AG09319 (cell line): ENCODE measurements at places on chromosomes 16 and 17.

DNA sequence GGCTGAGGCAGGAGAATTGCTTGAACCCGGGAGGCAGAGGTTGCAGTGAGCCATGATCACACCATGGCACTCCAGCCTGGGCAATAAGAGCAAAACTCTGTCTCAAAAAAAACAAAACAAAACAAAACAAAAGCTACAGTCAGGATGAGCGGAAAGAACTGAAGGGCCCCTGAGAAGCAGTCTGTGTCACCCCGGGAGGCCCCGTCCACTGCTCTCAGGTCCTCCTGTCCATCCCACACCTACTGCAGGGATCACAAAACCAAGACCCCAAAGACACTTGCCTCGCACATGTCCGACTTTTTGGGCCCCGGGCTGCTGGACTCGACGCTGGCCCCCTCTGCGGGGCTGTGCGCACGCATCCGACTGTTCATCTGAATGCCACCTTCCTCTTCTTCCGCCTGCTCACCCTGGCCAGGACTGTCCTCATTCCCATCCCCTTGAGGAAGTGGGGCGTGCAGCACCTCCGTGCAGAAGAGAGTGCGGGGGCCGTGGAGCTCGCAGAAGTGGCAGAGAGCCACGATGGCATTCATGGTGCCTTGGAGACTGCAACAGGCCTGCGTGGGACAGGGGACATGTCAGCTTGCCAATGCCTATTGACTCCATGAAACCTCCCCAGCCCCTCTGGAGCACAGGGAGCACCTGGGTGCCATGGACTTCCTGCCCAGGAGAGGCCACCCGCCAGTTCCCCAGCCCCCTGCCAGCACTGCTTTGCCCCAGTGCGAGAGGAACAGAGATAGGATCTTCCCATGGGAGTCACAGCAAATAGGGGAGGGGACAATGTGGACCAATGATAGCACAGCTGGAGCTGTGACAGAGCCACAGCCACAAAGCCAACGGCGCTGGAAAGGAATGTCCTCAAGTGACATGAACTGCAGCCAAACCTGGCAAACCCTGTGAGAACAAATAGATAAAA lies 9.1 kb downstream of the FLCN start:
- DNase-seq = no peak

GRCh38 chr16:85552980-85553435 lies 60.1 kb upstream of the GSE1 start:
- DNase-seq = no peak

DNA sequence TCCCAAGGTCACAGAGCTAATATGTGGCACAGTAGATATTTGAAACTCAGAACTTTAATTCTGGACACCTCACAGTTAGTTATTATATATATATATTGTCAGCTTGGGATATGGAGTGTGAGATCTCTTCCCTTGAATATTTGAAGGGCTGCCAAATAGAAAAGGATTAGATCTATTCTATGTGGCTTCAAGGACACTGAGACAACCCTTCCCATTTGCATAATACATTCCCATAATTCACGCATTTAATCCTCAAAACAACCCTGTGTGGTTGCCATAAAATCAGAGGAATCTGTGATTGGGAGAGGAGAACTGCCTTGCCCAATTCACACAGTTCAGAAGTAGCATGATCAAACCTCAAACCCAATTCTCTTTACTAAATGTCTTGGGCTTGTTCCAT lies 365.8 kb upstream of the DYNLRB2 start:
- no peak for DNase-seq

GRCh38 chr16:64449506-64449905 lies 672.4 kb downstream of the CDH11 start:
- DNase-seq = no peak

DNA sequence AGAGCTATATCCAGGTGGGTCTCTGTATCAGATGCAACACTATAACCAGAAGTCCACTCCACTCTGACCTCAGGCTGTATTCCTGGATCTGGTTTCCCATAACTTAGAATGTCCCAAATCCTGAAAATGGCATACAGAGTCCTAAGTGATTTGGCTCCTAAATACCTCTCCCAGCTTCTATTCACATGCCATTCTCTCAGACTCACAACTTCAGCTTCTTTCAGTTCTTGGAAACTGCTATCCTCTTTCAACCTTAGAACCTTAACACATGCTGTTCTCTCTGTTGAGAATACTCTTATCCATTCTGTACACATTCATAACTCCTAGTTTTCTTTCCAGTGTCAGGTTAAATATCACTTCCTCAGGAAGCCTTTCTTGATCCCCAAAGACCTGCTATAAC lies 132.0 kb downstream of the BRIP1 start:
- no peak for DNase-seq

GRCh38 chr16:27867122-27868110 lies 196.1 kb downstream of the GSG1L start:
- peak; percentile 23 for DNase-seq

DNA sequence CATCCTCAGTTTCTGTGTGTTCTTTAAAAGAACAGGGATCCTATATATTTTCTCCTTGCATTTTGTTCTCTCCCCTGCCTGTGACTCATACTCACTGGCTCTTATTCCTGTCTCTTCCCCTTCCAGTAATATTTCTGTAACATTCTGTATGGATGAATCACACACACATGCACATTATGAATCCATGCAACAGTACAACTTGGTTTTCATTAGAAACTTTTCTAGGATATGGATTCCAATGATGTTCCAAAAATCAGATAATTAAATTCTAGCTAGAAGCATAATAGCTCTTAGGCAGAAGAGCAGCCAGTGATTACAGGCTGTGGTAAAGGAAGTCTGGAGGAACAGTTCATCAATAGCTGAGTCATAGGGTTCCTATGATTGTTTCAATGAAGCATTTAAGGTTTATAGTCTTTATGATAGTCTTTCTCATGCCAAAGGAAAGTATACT lies 119.6 kb upstream of the PMFBP1 start:
- DNase-seq = peak; percentile 70

DNA sequence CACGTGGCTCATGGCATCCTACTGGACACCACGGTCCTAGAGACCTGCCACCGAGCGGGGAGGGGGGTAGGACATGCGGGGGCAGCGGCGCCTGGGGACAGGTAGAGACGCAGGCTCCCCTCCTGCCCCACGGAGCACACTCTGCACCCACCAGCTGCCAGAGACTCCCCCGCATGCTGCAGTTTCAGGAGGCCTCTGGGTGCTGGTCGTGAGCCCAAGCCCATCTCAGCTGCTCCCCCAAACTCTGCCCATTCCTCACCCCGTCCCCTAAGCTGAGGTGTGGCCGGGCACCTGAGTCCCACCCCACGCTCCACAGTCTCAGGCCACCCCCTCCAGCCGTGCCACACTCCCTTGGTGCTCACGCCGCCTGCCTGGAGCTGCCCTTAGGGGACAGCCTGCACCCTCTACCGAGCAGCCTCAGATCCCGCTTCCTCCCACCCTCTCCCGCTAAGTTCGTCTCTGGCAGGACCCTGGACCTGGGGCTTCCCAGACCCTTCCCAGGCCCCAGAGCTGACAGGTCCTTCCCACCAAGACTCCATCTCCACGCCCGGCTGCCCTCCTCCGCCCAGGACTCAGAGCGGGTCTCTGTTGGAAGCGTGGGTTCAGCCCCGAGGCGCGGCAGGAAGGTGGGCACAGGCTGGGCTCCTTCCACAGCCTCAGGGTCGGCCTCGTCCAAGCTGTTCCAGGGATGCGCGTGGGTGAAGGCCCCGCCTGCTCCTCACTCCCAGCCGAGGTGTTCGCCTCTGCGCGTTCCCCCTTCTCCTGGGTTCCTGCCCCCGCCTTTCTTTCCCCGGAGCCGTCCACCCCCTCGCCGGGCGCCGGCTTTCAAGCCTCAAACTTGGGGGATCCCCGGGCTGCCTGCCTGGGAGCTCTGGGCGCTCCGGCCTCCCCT lies 1.3 kb downstream of the RAB40B start:
- no peak for DNase-seq

DNA sequence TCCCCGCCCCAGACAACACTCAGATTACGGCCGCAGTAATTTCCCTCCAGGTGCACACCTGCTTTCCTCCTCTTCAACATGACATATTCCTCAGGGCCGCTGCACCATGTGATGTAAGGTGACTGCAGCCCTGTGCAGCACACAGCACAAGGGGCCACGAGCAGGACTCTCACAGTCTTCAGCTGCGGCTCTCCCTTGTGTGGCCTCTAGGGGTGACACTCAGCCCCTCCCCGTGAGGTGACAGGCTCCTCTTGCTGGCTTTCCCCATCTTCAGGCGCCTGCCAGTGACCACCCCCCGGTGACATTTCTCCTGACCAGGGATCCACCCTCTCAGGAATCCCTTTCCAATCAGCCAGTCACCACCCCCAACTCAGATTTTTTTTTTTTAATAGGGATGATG lies 31.3 kb upstream of the ABCC3 start:
- DNase-seq = no peak

DNA sequence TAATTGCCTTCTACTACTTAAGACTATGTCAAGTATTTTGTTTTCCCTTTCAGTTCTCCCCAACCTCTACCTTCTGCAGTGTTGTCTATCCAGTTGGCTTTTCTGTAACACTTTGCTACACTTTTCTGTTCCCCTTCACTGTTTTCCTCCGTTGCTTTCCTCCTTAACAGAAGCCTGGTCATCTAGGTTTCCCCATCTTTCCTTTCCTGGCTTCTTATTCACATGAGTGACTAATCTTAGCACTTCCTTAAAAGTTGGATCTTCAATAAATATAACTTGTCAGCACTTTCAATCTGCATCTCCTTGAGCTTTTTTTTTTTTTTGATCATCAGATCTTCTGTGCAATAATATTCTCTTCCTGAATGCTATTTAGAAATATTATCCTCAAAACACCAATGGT lies 2.8 kb upstream of the SLFN11 start:
- DNase-seq = no peak

- no peak for DNase-seq
These were observed 483 bp downstream of the LLGL2 start for GRCh38 chr17:75525806-75526554.

GRCh38 chr16:1993731-1994131 lies 4.0 kb downstream of the SYNGR3 start:
- no peak for DNase-seq

DNA sequence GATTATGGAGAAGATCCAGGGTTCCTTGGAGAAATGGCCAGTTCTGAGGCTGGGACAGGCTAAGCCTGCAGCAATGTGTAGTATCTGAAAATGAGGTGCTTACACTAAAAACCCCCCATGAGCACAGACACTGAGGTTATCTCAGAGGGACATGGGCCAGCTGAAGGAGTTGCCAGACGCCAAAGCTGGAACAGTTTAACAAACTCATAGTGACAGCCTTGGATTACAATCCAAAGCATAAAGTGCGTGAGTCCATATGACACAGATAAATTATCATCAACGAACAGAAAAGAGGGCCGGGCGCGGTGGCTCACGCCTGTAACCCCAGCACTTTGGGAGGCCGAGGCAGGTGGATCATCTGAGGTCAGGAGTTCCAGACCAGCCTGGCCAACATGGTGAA lies 11.2 kb upstream of the CAPN15 start:
- no peak for DNase-seq

DNA sequence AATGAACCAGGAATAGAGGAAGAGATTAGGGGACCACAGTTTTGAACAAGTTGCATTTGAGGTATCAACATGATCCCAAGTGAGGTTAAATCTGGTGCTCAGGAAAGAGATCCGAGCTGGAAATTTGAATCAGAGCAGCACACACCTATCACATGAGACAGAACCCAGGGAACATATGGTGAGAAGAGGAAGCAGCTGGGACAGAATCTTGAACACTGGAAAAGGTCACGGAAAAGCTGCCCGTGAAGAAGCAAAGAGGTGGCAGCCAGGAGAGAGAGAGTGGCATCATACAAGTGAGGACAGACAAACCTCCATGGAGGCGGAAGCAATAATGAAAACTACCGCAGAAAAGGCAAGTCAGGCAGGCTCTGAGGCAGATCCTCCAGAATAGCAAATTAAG lies 36.1 kb downstream of the USP31 start:
- no peak for DNase-seq

- no peak for DNase-seq
These were observed 23.6 kb downstream of the ABCA6 start for GRCh38 chr17:69117855-69118784.

DNA sequence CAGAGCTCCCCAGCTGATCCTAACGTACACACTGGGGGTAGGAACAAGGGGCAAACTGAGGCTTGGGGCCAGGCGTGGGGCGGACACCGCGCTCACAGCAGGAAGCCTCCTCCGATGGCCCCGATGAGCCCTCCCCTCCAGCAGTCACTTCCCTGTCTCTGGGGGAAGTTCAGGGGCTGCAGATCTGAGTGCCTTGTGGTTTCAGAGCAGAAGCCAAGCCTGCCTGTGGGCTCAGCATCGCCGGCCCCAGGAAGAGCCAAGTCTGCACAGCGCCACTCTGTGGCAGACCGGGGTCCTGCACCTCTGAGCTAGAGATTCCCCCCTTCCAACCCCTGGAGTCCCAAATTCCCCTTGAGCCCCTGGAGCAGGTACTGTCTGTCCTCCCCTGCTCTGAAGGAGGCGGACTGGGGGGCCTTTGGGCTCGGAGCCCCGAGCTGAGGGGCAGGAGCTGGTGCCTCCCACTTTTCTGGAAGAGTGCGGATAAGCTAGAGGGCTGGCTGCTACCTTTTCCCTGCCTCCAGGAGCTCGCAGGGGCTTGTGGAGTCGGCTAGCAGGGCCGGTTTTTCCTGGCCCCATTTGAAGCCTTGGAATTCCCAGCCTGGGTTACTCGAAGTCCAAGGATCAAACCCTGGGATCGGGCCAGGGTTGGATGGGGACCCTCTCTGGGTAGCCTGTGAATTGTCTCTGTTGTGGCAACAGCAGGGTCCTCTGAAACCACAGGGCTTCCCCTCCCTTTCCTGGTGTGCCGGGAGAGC lies 2.9 kb downstream of the GSE1 start:
- no peak for DNase-seq

GRCh38 chr16:57374067-57374534 lies 1.8 kb downstream of the CX3CL1 start:
- DNase-seq = no peak
